Spleen (tissue), 13 donors: ENCODE measurements at places on chromosomes 6 and 20.

GRCh38 chr20:2829376-2829775 lies 11.1 kb downstream of the PCED1A start:
- no peak for DNase-seq

DNA sequence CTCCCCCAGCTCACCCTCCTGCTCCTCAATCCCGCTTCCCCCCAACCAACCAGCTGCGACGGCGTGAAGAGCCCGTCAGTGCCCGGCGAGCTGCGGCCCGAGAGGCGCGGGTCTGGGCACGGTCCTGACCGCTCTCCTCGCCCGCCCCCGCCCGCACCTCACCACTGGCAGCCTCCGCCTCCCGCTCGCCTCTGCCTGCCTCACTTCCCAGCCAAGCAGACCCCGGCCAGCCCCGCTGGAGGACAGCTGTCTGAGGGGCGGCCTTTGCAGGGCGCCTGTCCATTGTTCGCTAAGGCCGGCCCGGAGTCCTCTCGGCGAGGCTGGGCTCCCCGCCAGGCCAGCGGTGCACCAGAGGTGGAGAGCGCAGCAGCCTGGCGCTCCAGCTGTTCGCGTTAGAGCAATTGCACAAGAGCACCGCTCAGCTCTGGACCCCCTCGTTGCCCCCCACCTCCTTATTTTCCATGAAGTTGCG lies 1.3 kb downstream of the SOBP start:
- peak; percentile 80 for DNase-seq

GRCh38 chr20:47795214-47795907 lies 10.1 kb upstream of the SULF2 start:
- no peak for DNase-seq

- DNase-seq = no peak
These were observed 72.5 kb downstream of the ITCH start for GRCh38 chr20:34435589-34435988.

- DNase-seq = peak; percentile 86
These were observed 905 bp downstream of the PPARD start for GRCh38 chr6:35343092-35343834.

GRCh38 chr6:167735951-167736288 lies 90.8 kb upstream of the AFDN start:
- DNase-seq = peak; percentile 54

DNA sequence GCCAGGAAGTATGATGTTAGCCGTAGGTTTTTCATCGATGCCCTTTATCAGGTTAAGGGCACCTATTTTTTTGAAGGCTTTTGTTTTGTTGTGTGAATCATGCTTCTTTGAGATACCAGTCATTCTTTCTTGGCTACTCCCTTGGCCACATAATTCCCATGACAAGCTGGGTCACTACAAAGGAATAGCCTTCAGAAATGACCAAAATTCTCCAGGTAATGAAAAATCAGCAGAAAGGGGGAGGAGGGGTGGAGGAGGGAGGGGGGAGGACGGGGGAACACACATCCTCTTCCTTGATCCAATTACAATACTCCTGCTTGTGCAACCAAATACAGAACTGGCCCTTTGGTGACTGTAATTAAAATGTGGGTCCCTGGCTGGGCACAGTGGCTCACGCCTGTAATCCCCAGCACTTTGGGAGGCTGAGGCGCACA lies 21.7 kb upstream of the TGM2 start:
- DNase-seq = no peak

DNA sequence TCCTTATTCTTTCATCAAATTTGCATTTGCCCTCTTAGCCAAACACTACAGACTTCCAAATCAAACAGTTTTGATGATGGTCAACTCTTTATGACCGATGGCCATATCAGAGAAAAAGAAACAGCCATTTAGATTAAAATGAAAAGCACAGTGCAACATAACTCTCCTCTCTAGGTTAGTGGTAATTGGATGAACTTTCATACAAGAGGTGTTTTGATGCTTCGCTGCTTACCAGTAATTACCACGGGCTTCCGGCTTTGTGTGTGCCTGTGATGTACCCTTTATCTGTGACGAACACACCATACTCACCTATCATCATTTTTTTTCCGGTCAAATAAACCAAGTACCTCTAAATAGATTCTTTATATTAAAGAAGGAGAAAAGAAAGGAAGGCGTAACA lies 181.8 kb downstream of the FOXA2 start:
- no peak for DNase-seq

GRCh38 chr6:46653439-46654195 lies 842 bp downstream of the SLC25A27 start:
- no peak for DNase-seq

- DNase-seq = no peak
These were observed 8.8 kb upstream of the C20orf203 start for GRCh38 chr20:32682508-32682987.

GRCh38 chr20:57736738-57737347 lies 27.0 kb upstream of the PMEPA1 start:
- no peak for DNase-seq

GRCh38 chr6:131523988-131524673 lies 48.9 kb upstream of the ARG1 start:
- DNase-seq = no peak

DNA sequence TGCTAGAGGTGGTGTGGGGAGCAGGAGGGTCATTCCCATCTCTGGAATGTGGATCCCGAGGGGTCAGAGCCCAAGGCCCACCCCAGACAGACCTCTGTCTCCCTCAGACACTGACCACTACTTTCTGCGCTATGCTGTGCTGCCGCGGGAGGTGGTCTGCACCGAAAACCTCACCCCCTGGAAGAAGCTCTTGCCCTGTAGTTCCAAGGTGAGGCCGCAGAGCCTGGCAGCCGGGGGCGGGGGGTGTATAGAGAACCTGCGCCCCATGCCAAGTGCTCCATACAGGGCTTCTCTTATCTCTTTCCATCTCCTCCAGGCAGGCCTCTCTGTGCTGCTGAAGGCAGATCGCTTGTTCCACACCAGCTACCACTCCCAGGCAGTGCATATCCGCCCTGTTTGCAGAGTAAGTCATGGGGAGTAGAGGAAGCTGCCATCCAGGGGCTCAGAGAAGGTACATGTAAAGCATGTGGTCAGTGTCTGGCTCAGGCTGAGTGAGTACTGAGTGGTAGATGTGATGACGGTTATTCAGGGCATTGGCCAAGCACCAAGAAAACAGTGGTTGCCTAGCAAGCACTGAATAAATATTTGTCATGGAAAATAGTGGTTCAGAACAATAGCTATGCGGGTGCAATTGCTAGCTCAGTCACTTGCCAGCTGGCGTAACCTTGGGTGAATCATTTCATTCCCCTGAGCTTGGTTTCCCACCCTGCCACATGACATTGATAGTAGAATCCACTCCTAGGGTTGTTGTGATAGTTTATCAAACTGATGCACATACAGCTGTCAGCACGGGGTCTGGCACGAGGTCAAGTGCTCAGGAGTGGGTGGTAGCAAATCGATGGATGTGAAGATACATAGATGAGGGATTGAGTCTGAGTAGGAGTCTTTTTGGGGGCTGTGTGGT lies 3.5 kb downstream of the PIGT start:
- DNase-seq = no peak

DNA sequence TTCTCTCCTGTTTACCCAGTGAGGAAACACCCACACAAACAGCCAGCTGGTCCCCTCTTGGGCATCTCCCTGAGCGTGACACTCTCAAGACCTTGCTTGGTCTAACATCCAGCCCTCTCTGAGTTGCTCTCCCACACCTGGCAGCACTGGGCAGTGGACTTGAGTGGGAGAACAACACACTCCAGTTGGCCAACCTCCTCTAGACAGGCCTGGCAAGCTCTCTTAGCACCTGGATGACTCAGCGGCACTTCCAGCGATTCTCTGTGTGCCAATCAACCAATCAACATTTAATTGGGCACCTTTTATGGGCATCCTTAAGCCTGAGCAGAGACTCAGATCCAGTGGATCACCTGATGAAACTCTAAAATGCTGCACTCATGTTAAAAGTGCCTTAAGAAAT lies 76.6 kb upstream of the QKI start:
- DNase-seq = no peak

GRCh38 chr6:138818496-138819194 lies 22.8 kb downstream of the ECT2L start:
- DNase-seq = no peak
